ENCODE measurements at places on chromosomes 16 and 17. TPM values are rescaled to one million over a fixed set of nuclear protein-coding genes. Genes with fewer than 3 reads are reported as not detected.

The ITGB4 gene
- 1.0 TPM for total RNA-seq

The TUBB3 gene
- total RNA-seq, result 0.86 TPM

- no peak overlapping the region for H3K4me3 ChIP-seq
- H3K27me3 ChIP-seq, result no peaks in the 10 kb centered on the region
- no peaks in the 10 kb centered on the region for H3K36me3 ChIP-seq
- no peak for DNase-seq
- H3K4me1 ChIP-seq, result peaks cover 19% of the 10 kb centered on the region
- no peak overlapping the region for H3K27ac ChIP-seq
Measured at GRCh38 chr17:30368912-30369720, 9.6 kb upstream of the CPD start.

The TAC4 gene
- total RNA-seq, result not detected

GRCh38 chr16:87970186-87970585 is 19.0 kb downstream of the BANP start:
- H3K4me1 ChIP-seq, result peaks cover 22% of the 10 kb centered on the region
- peaks cover 52% of the 10 kb centered on the region for H3K36me3 ChIP-seq
- H3K4me3 ChIP-seq, result no peak overlapping the region
- DNase-seq, result no peak

DNA sequence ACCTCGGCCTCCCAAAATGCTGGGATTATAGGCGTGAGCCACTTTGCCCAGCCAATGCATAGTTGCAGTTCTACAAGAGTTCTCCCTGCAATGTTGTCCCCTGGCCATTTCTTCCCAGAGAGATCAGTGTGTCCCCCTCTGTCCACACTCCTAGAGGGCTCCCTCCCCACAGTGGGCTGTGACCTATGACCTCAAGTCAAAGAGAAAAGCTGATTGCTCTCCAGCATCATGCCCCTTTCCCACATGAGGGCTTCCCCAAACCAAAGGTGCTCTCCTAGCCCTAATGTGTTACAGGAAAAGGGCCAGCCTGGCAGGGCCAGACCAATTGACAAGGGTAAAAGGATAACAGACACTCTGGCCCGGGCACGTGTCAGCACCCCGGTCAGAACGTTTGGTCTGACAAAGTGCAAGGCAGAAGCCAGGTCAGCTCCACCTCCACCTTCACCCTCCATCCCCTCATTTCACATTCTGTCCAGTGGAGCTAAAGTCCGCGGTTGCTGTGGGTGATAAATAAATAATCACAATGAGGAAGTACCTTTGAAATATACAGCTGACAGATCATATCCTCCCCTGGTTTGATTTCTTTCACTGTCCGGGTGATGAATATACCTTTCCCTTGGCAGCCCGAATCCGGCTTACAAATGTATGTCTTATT is 17.8 kb downstream of the TTLL6 start:
- no peaks in the 10 kb centered on the region for H3K36me3 ChIP-seq
- no peak overlapping the region for H3K27ac ChIP-seq
- peaks cover 39% of the 10 kb centered on the region for H3K27me3 ChIP-seq
- H3K4me1 ChIP-seq, result no peaks in the 10 kb centered on the region
- H3K4me3 ChIP-seq, result no peak overlapping the region

- H3K27me3 ChIP-seq, result no peaks in the 10 kb centered on the region
- H3K4me3 ChIP-seq, result no peak overlapping the region
- no peak overlapping the region for H3K27ac ChIP-seq
- DNase-seq, result no peak
Measured at GRCh38 chr16:25575363-25575762, 116.4 kb upstream of the HS3ST4 start.

DNA sequence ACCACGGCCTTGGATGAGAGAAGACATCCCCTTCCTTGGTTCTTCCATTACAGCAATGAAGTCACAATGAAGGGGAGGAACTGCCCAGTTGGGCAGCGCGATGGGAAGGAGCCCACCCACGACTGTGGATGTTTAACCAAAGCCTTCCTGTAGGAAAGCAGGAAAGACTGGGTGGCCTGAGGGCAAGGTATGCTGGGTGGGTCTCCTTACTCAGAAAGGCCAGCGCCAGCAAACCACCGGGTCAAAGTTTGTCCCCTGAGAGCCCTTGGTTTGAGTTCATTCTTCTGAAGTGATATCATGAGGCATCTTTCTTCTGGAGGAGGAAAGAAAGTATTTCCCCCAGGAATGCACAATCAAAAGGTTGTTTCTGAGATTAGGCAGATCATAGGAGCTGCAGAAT is 105.2 kb downstream of the C16orf95 start:
- no peak for DNase-seq
- H3K4me3 ChIP-seq, result no peak overlapping the region
- H3K36me3 ChIP-seq, result no peaks in the 10 kb centered on the region
- peaks cover 3% of the 10 kb centered on the region for H3K27me3 ChIP-seq
- H3K27ac ChIP-seq, result no peak overlapping the region
- H3K4me1 ChIP-seq, result no peaks in the 10 kb centered on the region

- no peak for DNase-seq
- H3K27ac ChIP-seq, result no peak overlapping the region
Measured at GRCh38 chr16:86669937-86670749, 91.8 kb downstream of the FOXL1 start.

The SLC16A13 gene
- total RNA-seq, result 15.8 TPM

The VTN gene
- total RNA-seq, result not detected

DNA sequence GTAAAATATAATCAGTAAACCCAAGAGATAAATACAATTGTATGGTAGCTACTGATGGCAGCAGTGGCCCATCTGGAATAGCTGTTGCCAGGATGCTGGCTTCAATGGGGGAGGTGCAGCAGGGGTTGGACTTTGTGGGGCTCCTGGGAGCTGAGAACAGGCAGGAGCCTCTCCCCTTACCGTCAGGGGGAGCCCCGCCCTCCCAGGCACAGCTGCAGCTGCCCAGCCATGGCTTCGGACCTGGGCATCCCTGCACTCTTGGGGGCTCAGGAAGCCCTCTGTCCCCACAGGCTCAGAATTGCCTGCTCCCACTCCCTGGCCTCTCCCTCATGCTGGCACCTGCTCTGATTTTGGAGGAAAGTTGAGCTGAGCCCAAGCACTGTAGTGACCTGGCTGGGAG is 741.1 kb downstream of the CDH11 start:
- DNase-seq, result no peak
- no peaks in the 10 kb centered on the region for H3K27me3 ChIP-seq
- no peak overlapping the region for H3K4me3 ChIP-seq
- H3K27ac ChIP-seq, result no peak overlapping the region

The NOL3 gene
- total RNA-seq, result 17.7 TPM

DNA sequence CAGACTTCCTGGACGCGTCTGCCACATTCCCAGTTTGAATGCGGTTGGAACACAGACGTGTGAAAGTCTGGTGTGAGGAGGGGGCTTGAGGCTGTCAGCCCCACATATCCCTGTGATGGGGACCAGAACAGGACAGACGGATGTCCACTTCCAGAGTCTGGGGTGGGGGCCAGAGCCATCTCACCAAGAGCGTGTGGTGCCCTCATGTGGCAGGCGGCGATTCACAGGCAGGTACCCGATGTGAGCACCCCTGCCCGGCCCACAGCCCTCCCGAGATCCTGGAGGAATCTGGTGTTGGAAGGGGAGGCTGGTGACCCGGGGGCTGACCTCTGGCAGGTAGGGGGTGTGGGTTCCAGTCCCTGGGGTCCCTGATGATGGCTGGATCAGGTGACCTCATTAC is 51.5 kb downstream of the ENGASE start:
- H3K4me1 ChIP-seq, result no peaks in the 10 kb centered on the region
- H3K36me3 ChIP-seq, result no peaks in the 10 kb centered on the region
- no peak overlapping the region for H3K4me3 ChIP-seq

The RUNDC3A gene
- total RNA-seq, result 0.50 TPM

The KRTAP2-3 gene
- total RNA-seq, result not detected

- no peaks in the 10 kb centered on the region for H3K36me3 ChIP-seq
- H3K4me3 ChIP-seq, result no peak overlapping the region
- peaks cover 7% of the 10 kb centered on the region for H3K27me3 ChIP-seq
- no peak for DNase-seq
Measured at GRCh38 chr17:65633146-65633881, 71.9 kb upstream of the AXIN2 start.

DNA sequence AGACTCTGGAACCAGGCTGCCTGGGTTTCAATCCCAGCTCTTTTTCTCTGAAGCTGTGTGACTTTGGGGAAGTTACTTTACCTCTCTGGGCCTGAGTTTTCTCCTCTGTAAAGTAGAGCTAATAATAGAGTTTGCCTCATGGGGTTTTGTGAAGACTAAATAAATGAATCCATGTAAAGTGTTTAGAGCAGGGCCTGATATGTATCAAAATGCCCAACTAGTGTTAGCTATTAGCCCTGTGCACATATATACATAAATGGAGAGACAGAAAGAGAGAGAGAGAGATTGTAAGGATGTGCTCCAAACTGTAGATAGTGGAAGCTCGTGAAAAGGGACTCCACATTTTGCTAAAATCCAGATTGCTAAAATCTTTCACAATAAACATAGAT is 44.8 kb upstream of the HAPSTR1 start:
- DNase-seq, result no peak
- H3K27ac ChIP-seq, result no peak overlapping the region
- no peaks in the 10 kb centered on the region for H3K27me3 ChIP-seq

DNA sequence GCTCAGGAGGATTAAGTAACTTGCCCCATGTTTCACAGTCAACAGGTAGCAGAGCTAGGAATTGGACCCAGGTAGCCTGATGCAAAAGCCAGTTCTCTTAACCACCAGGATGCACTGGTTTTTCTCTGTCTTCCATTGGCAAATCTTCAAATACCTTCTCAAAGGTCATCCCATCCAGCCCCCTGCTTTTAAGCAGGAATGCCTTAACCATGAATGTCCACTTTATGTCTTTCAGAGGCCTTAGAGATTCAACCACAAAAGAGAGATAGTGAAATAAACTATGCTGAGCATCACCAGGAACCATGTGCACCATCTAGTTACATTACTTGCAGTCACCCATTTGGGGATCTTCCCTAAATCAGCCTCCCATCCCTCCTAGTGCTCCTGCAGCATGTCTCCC is 94.3 kb downstream of the C17orf67 start:
- no peak overlapping the region for H3K4me3 ChIP-seq
- no peaks in the 10 kb centered on the region for H3K36me3 ChIP-seq
- no peak for DNase-seq
- H3K4me1 ChIP-seq, result no peaks in the 10 kb centered on the region
- H3K27ac ChIP-seq, result no peak overlapping the region
- H3K27me3 ChIP-seq, result peaks cover 17% of the 10 kb centered on the region

The CD300H gene
- not detected for total RNA-seq

The CRYBA1 gene
- total RNA-seq, result not detected

DNA sequence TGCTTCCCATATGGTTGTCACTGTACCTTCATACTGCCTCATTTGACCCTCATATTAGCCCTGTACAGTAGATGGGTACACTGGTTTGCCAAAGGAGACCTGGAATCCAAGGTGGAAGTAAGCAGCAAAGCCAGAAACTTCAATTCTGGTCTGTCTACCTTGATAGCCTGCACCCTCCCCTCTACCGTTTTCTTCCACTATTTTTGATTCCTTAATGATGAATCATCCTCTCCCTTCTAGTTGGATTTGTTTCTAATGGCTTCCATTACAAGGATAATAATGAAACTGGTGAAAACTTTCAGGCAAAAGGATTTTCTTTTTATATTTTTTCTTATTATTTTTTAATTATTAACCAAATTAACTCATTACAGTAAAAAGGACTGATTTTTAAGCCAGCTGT is 17.3 kb downstream of the TAC4 start:
- DNase-seq, result no peak
- H3K4me3 ChIP-seq, result no peak overlapping the region
- no peaks in the 10 kb centered on the region for H3K27me3 ChIP-seq
- H3K36me3 ChIP-seq, result peaks cover 30% of the 10 kb centered on the region

DNA sequence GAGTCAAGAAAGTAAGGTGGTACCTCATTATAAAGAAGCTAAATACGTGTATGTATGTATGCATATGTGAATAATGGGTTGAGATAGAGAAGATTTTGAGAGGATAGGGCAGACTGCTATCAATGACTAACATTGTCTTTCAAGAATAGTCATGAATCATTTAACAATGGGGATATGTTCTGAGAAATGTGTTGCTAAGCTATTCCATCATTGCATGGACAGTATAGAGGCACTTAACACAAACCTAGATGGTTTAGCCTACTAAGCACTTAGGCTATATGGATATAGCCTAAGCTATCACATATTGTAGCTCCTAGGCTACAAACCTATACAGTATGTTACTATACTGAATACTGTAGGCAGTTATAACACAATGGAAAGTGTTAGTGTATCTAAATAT is 45.2 kb downstream of the TBC1D26 start:
- H3K4me3 ChIP-seq, result no peak overlapping the region
- H3K27me3 ChIP-seq, result peaks cover 28% of the 10 kb centered on the region
- no peak for DNase-seq
- H3K4me1 ChIP-seq, result no peaks in the 10 kb centered on the region
- H3K27ac ChIP-seq, result no peak overlapping the region

The ARL5C gene
- not detected for total RNA-seq

DNA sequence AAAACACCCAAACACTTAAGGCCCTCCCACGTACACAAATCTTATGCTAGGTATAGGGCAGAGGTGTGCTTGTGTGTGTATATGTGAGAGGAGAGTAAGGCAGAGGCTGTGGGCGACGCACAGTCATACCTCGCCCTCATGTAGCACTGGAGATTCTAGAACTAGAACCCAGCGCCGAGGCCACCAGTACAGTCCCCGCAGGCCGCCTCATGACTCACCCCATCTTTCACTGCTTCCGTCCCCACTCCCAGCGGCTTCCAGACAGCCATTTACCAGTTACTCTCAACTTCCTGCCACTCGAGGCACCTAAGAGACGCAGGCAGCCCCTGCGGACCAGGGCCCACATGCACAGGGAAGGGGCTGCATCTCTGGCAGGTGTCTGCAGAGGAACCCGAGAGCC is 23.2 kb upstream of the CYTH1 start:
- H3K27ac ChIP-seq, result no peak overlapping the region
- no peaks in the 10 kb centered on the region for H3K27me3 ChIP-seq
- peaks cover 30% of the 10 kb centered on the region for H3K36me3 ChIP-seq
- no peak for DNase-seq
- H3K4me1 ChIP-seq, result peaks cover 24% of the 10 kb centered on the region

The VPS9D1 gene
- 10.3 TPM for total RNA-seq

The CSHL1 gene
- total RNA-seq, result not detected

DNA sequence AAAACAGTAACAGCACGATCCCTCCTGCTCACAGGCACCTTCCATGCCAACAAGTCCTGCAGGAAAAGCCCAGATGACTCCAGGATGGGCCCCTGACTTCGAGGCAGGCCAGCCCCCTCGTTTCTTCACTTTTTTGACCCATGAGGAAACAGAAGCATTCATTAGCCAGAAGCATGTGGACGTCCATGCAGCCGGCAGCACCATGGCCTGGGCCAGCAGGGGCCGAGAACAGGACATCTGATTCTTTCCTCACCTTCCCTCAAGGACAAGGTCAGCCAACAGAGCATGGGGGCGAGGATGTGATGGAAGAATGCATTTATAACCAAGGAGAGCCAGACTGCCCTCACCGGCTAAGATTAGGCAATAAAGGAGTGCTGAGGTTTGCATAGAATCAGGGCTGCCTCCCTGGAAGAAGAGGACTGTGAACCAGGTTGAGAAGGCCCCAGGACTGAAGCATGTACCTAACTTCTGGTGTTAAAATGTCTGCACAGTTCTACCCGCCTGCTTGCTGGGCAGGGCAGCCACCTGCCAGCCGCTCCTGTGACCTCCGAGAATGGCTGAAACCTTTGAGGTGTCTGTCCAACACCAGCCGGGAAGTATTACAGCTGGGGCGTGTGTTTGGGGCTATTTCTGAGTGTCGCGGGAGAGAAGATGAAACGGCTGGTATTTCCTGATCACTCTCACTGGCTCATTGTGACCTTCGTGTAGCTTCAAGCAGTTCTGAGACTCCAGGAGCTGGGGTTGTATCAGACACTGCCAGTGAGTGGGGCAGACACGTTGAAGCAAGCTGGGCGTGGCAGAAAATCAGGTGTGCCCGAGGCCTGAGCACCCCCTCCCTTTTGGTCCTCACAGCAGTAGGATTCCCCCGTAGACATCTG is 94.0 kb upstream of the TNRC6C start:
- no peak for DNase-seq
- H3K27me3 ChIP-seq, result no peaks in the 10 kb centered on the region
- H3K4me1 ChIP-seq, result peaks cover 14% of the 10 kb centered on the region
- no peak overlapping the region for H3K4me3 ChIP-seq
- no peaks in the 10 kb centered on the region for H3K36me3 ChIP-seq
- H3K27ac ChIP-seq, result no peak overlapping the region

Measured in activated naive CD8-positive, alpha-beta T cell treated with anti-CD3 and anti-CD28 coated beads, Interleukin-2, amount 10 ng/mL, durations not matched to agents 7 days and 5 days (primary cell).